T follicular helper cell (primary cell): ENCODE measurements at places on chromosomes 7 and 10.

GRCh38 chr10:77619964-77620703, 17.5 kb downstream of the KCNMA1 start:
- no peak for DNase-seq

DNA sequence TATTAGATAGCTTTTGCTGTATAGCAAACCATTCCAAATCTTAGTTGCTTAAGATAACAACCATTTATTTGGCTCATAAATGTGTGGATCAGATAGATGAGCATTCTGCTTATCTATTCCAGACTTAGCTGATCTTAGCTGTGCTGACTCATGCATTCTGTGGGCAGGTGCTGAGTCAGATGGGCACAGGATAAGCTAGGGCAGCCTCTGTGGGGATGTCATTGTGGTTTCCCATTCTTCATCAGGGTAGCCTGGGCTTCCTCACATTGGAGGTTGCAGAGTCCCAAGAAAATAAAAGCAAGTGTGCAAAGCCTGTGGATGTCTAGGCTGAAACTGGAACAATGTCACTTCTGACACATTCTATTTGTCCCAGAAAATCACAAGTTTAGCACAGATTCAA, 917.0 kb downstream of the TYW1 start:
- no peak for DNase-seq

DNA sequence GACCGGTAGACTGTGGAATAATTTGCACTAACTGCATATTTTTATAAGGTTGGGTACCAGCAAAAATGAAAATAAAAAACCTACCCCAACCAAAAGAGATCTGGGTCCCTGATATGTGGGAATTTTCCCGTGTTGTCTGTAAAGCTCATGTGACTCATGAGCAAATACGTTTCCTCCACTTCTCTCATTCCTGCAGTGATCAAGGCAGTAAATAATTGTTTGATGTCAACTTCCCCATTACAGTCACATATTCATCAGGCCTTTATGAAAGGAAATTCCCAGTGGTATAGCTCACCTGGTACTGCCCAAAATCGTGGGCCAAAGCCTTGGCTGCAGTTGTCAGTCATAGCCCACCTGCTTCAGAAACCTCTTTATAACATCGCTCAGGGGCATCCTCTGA, 166.0 kb upstream of the ANK3 start:
- no peak for DNase-seq

GRCh38 chr10:127527891-127528290, 21.2 kb upstream of the NPS start:
- no peak for DNase-seq

- no peak for DNase-seq
Observed at GRCh38 chr10:1384026-1384425, 327.8 kb downstream of the WDR37 start.

DNA sequence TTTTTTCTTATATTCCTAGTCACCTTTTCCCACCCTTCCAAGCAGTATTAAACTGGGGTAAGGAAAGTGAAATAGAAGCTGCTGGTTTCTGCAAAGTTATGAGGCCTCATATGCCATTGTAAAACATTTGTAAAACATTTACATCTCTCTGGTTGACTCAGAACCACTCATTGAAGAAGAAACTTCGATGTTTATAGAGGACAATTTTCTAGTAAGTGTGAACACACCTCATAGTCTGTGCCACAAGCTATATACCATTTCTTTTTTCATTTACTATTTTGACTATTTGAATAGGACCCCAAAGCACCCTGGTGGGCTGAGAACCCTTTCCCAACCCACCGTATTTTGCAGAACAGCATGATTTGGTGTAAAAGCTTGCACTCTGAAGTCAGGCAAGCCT, 12.9 kb upstream of the ITGB1 start:
- no peak for DNase-seq

DNA sequence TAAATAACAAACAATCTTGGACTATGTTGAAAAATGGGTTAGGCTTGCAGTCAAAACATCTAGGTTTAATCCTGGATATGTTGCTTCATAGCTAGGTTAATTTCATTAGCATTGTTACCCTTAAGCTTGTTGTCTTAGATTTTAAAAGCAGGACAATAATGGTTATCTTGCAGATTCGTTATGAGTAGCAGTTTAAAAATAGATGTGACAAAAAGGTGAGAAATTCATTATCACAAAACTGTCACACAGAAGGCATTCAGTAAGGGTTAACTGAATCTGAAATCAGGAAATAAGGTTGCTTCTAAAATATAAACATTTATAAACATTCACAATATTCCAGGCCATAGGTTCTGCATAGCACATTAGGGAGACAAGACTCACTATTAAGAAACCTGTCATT, 429.2 kb upstream of the ETV1 start:
- DNase-seq, result no peak

DNA sequence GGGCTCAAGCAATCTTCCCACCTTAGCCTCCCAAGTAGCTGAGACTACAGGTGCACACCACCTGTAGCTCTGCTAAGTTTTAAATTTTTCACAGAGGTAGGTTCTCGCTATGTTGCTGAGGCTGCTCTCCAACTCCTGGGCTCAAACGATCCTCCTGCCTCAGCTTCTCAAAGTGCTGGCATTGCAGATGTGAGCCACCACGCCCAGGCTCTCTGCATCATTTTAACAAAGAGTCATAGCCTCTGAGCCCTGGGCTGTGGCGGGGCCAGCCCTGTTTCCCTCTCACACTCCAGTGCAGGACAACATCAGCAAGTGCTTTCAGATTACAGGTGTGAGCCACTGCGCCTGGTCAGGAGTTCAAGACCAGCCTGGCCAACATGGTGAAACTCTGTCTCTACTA, 102.5 kb downstream of the COL26A1 start:
- no peak for DNase-seq

DNA sequence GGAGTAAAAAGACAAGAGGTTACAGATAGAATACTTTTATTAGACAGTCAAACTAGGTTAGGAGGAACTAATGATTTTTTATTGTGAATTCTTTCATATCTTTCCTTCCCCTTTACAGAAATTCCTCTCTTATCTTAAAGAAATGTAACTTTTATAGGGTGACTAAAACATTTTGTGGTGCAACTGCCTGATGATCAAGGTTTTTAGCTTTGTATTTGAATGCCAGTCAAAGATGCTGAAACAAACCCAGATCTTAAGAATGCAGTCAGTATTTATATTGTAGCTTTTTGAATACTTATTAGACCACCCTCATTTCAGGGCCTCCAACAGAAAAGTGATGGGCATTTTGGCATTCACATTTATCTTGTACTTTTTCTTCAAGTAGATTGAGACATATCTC, 27.4 kb downstream of the TAX1BP1 start:
- DNase-seq, result no peak

GRCh38 chr7:33788531-33788930, 116.8 kb upstream of the BMPER start:
- DNase-seq, result no peak

DNA sequence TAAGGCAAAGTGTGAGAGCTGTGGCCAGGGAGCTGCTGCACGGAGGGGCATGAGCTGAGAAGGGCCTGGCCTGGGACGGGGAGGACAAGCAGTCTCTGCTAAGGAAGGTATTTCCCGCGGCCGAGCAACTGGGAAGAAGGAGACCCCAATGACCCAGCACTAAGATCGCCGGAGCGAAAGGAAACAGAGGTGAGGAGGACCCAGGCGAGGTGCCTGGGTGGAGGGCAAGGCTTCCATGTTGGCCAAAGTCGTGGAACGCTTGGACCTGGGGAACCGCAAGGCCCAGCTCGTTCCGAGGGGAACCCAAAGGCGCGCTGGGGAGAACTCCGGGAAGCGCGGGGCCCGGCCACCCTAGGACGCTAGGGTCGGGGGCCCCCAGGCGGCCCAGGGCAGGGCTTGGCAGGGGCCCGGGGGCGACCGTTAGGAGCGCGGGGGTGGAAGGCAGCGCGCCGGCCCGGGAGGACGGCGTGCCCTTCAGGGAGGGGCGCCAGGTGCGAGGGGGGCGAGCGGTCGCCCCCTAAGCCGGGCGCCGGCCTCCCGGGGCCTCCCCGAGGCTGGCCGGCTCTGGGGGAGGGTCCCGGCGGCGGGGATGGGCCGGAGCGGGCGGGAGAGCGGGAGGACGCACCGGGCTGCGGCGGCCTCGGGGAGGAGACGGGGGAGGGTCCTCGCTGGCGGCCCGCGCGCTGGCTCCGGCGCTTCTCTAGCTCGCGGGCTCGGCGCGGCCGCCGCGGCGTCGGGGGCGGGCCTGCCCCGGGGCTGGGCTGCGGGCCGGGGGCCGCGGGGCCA, 545 bp downstream of the GIGYF1 start:
- DNase-seq, result no peak

GRCh38 chr7:75967487-75967997, 26.9 kb downstream of the TMEM120A start:
- no peak for DNase-seq

DNA sequence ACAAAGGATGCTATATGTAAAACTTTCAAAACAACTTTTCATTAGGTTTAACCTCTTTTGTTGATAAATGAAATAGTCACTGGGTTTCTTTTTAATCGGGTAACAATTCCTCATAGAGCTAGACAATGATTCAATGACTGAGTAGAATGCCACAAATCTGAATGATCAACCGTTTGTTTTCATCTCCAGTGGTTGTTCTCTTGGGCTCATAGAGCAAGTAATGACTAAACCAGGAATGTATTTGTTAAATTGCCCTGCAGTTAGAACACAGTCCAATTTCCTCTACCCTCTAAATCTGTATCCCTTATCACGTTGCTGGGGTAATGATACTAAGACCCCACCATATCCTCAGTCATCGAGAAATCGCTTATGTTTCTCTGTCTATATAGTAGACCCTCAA, 40.0 kb downstream of the CNNM1 start:
- DNase-seq, result no peak

DNA sequence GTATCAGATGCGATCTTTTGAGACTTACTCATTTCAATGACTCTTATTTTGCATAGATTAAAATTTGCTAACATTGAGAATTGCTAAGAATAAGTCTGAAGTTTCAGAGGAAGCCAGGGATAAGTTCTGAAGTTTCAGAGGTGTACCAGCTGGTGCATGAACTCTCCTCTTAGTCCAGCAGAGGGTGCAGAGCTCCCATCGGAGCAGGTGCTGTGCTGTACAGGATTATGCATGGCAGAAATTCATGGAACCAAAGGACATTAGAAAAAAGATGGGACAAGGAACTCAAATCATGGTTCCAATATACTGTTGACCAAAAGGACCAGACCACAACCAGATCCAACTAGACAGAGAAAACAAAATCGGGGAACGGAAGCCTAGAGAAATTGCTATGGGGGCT, 41.9 kb downstream of the MGAM2 start:
- no peak for DNase-seq

- no peak for DNase-seq
Observed at GRCh38 chr7:28272461-28272877, 91.9 kb upstream of the JAZF1 start.

- DNase-seq, result no peak
Observed at GRCh38 chr7:8423057-8423456, 10.4 kb upstream of the NXPH1 start.

- no peak for DNase-seq
Observed at GRCh38 chr10:70780370-70780760, 4.8 kb downstream of the TBATA start.

GRCh38 chr10:12019283-12019971, 23.2 kb downstream of the UPF2 start:
- no peak for DNase-seq

DNA sequence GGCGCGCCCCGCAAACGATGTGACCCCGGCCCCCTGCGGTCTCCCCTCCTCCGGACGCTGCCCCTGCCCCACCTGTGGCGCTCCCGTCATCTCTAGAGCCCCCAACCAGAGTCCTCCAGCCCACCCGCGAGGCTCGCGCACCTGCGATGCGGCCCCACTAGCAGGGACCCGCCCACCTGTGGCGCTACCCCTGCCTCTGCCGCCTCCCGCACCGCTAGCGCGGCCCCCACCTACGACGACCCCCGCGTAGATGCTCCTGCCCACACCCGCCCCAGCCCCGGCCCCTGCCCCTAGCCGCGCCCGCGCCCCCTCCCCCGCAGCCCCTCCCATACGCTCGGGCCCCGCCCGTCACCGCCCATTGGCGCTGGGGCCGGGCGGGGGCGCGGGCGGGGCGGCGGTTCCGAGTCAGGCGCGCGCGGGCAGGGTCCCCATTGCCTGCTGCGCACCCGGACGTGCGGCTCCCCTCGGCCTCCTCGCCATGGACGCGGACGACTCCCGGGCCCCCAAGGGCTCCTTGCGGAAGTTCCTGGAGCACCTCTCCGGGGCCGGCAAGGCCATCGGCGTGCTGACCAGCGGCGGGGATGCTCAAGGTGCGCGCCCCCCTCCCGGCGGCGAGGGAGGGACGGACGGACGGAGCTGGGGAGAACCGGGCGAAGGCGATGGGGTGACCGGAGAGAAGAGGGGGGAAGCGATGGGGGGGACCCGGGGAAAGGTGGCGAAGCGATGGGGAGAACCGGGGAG, at the start of gene PFKP:
PFKP (plus strand) TSS at position 431 of the 741 bp plus-strand sequence; CDS start at position 479, 48 bp downstream.
- peak; percentile 45 for DNase-seq

- DNase-seq, result no peak
Observed at GRCh38 chr10:19832699-19833098, 16.5 kb downstream of the PLXDC2 start.

DNA sequence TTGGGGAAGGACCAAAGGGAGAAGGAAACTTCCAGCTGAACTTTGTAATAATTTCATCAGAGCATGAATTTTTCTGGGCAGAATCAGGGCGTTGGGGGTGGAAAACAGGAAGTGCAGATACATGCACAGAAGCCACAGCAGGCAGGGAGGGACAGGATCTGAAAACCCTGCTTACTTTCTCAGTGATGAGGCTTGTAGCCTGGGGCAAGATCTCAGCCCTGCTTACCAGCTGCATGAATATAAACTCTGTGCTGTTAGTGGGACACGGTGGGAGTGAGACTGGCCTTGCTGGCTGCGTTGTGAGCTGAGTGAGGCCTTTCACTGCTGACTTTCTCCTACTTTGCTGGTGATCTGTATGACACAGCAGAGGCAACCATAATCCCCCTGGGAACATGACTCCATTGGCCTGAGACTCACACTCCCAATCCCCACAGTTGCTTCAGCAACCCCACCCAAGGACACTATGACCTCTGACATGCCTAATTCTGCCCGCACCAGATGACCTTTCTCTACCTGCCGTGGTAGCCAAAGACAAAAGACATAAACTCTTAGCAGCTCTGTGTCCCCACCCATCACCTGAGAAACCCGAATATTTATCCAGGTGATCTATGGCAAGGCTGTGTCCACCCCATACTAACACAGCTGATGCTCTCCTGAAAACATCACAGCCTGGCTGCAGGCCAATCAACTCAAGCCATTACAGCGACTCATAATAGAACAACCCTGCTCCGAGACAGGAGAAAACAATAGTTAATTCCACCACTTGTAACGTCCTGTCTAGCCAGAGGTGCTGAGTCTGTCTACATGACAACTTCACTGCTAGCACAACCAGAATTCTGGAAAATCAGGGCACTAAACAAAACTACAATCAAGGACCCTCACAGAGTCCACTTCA, 190.7 kb upstream of the CHRM2 start:
- DNase-seq, result no peak

DNA sequence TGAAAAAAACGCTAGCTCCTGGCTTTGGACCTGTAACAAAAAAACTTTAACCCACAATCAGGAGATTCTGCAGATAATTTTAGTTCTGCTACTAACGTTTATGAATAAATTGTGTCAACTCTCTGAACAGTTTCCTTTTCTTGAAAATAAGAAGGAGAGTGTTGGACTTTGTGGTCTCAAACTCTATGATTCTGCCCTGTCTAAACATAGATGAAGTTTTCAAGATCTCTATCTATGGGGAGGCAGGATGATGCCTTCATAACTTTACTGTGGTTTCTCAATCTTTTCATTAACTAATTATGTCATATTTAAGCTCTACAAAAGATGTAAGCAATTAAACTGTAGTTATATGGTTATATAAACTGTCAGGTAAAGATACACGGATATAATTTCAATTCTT, 162.0 kb downstream of the REEP3 start:
- DNase-seq, result no peak

GRCh38 chr7:155310425-155311114, 12.9 kb downstream of the INSIG1 start:
- no peak for DNase-seq

- no peak for DNase-seq
Observed at GRCh38 chr10:124683814-124684213, 60.4 kb downstream of the FAM53B start.
